ENCODE measurements at places on chromosomes 16 and 17.

DNA sequence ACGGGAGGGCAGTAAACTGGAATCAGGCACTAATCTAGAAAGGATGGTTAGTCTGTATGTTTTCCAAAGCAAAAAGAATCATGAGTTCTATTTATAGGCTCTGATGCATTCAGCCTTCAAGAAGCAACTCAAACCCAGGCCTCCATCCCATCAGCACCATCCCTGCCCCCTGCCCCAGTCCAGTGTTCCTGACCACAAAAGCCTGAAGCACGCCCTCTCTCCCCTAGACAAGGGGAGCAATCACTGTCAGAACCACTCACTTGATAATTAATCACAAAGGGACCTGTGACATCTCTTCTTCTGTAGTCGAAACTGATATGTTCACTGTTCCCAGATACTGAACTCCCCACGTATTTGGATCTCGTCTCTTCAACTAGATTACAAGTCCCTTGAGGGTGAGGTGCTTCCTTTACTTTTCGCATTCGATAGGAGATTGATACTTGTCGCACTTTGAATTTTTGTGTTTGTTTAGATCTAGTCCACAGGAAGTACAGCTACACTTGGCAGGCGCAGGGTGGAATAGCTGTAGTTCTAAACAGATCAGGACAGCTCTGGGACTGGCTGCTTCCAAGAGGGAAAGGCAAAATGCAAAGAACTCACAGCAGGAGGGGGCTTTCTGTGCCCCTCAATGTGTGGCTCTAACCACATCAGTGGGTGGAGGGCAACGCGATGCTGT lies 36.4 kb upstream of the CCDC182 start:
- DNase-seq = peak; percentile 74

GRCh38 chr16:1178295-1178910 lies 25.5 kb downstream of the CACNA1H start:
- DNase-seq = no peak

DNA sequence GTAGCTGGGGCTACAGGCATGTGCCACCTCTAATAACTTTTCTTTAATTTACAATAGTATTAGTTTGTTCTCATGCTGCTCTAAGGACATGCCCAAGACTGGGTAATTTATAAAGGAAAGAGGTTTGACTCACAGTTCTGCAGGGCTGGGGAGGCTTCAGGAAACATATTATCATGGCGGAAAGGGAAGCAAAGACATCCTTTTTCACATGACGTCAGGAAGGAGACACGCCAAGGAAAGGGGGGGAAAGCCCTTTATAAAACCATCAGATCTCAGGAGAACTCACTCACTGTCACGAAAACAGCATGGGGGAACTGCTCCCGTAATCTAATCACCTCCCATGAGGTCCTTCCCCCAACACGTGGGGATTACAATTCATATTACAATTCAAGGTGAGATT lies 18.3 kb downstream of the IL4R start:
- no peak for DNase-seq

DNA sequence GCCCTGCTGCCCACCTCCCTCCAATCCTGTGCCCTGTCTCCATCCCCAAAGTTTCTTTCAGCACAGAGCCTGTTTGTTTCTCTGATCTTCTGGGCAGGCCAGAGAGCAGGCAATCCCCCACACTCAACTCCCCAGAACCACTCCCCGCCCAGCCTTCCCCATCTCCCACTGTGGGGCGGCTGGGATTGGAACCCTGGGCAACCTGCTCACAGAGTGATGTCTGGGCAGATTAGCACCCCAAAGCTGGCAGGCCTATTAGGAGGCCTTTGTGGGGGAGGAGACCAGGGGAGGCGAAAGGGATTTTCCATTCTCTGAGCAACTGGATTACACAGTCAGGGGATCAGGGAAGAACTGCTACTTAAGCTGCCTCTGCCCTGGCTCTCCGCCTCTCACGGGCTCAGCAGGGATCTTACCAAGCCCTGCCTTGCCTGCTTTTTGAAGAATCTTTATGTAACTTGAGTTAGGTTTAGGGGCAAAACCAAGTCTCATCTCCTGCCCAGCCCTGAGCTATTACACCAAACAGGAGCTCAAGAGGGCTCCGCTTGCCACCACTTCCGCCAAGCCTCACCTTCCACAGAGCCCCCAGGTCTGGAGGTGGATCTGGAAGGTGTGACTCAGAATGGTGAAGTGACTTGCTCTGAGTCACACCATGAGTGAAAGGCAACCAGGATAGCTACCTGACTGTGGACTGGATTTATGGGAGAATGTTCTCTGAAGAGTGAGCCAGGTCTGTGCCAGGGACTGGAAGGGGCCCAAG lies 16.0 kb upstream of the LHX1 start:
- DNase-seq = peak; percentile 26

DNA sequence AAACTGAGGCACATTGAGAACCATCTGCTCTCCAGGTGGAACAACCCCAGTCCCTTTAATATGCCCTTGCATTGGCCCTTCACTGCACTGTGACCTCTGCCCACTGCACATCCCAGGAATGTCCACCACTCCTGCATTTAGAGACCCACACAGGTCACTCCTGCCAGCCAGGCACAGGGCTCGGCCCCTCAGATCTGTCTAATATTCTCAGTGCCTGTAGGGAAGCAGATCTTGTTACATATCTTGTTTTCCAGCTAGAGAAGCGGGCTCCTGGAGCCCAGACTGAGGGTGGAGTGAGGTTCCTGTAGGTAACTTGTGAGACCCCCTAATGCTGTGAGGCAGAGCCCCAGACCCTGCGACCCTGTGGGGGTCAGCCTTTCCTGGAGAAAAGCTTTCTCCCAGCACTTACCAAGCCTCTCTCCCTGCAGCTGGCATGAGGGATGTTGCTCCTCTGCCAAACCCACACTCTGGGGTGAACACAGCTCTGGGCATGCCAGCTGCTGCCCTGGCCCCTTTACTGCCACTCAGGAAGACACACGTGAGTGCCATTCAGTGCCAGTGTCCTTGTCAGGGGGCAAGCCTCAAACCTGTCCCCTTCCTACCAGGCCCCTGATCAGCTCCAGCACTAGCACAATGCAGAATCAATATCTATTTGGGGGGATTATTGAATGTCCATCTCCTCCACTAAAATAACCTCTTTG lies 40.3 kb upstream of the CRHR1 start:
- peak; percentile 84 for DNase-seq

DNA sequence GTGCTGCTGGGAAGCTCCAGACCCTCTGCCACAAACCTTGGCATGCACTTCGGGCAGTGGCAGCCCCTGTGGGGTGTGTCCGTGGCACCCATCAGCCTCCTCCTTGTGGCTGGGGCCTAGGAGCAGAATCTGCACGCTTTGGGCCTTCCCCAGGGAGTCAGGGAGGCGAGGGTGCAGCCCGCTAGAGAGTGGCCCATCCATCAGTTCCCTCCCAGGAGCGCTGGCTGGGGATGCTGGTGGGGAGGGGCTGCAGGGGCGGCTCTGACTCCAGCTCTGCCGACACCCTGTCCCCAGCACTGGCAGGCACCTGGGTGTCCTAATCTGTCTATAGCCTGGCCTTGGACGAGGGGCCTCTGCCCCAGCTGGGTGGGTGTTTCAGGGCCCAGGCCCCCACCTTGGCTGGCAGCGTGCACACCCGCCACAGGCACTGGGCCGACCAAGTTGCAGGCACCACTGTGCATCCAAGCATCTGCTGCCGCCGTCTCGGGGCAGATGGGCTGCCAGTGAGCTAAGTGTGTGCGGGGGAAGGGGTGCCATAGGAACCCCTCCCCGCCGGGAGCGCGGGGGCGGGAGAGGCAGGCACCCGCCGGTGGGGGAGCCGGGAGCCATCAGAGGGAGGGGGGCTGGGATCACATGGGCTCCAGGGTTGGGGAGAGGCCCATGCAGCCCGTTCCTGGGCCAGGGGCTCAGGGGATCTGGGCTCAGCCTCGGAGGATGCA lies 30.2 kb downstream of the ENDOV start:
- DNase-seq = no peak

DNA sequence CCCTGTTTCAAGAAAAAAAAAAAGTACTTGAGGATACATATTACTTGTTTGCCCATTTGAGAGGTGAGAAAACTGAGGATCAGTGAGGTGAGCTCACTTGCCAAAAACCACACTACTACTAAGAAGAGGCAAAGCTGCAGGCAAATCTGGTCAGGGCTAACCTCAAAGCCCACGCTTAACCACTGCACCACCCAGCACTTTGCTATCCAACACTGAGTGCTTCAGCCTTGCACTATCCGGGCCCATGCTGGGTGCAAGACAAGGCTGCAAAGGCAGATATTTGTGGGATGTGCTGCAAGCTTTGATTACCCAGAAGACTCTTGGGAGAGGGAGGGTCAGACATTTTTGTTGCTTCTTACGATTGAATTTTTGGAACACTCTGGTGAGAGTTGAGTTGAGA lies 23.6 kb upstream of the NLRP1 start:
- DNase-seq = no peak

DNA sequence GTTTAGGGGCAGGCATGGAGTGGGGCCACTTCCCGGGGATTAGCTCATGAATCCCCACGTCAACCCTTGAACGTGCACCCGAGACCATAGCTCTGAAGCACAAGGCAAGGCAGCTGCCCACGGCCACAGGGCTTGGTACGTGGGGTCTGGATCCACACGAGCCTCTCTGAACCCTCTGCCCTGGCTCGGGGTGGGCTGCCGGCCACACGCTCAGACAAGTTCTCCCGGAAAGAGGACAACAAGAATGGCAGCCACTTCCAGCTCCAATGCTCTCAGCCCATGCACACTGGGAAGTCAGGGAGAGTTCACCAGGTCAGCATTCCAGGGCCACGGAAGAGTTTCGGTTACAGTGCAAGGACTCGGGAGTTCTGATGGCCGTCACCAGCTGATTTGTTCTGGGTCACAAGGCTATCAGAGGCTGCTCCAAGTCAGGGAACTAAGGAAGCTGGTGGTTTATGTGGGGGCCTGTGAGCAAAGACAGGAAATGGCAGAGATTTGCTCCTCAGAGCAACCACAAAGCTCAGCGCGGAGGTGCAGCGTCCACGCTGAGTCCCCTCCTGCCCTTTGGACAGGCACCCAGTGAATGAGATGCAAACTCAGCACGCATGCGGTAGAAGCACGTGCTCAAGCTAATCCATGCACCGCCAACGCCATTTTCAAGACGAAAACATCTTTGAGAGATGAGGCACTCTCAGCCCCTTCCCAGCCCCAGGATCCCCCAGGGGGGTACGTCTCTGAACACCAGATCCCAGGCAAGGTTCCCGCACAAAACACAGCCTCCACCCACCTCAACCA lies 356.4 kb downstream of the FOXL1 start:
- no peak for DNase-seq

GRCh38 chr16:21940570-21940969 lies 12.6 kb upstream of the UQCRC2 start:
- DNase-seq = no peak

DNA sequence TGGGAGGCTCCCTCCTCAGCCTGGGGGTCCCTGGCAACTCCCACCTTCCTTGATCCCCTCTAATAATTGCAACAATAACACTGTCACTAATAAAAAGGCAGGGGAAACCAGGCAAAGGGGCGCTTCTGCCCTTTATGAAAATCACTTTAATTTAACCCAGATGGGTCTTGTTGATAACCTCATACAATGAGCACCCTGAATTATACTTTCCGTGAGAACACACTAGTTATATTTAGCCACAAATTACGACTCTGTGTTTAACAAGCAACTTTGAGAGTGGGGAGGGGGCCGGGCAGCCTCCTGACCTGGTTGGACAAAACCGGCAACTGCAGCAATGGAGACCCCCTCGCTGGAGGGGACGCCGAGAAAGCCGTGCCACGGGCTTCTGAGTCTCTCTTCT lies 5.7 kb upstream of the BAHCC1 start:
- DNase-seq = no peak

DNA sequence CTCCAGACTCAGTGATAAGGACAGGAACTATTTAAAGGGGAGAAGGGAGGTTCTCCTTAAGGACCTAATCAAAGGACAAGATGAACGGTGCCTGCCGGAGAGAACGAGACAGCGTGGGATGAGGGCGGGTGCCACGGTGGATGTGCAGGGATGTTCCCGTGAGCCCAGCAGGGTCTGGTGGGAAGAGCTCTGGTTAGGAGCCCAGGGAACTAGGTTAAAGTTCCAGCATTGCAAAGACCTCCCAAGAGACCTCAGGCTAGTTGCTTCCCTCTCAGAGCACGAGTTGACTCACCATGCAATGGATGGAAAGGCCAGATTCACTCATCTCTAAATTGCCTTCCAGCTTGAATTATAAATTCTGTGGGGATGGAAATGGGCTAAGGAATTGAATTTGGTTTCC lies 14.7 kb downstream of the CCR7 start:
- peak; percentile 85 for DNase-seq

DNA sequence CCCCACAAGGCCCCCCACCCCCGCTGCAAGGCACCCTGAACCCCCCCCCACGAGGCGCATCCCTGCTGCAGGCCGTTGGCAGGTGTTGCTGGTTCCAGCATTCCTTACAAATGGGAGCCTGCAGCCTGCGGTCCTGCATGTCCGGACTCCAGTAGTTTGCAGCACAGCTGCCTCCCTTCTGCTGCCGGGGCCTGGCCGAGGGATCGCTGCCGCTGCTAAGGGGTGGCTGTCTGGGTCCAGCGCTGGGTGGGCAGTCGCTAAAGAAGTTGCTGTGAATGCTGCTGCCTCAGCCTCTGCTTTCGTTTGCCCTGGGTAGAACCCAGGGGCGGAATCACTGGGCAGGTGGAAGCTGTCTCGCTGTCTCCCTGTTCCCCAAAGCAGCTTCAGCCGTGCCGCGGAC lies 11.8 kb downstream of the UTS2R start:
- no peak for DNase-seq

GRCh38 chr16:84887207-84887606 lies 67.4 kb downstream of the CRISPLD2 start:
- DNase-seq = no peak

GRCh38 chr16:73426433-73427160 lies 378.7 kb upstream of the ZFHX3 start:
- no peak for DNase-seq

GRCh38 chr17:72634621-72635020 lies 457.9 kb downstream of the SLC39A11 start:
- DNase-seq = no peak

GRCh38 chr17:81493198-81494038 lies 19.2 kb downstream of the ACTG1 start:
- DNase-seq = no peak

GRCh38 chr17:75719732-75720131 lies 1.5 kb upstream of the ITGB4 start:
- no peak for DNase-seq

GRCh38 chr16:73037331-73037745 lies 10.6 kb downstream of the ZFHX3 start:
- DNase-seq = peak; percentile 73

Data from myocyte (in vitro differentiated cells).